ENCODE measurements at places on chromosomes 11 and 22. TPM values are rescaled to one million over a fixed set of nuclear protein-coding genes. Genes with fewer than 3 reads are reported as not detected.

The MMP7 gene
- not detected for total RNA-seq

The TYR gene
- not detected for total RNA-seq

The SMIM35 gene
- total RNA-seq: 0.55 TPM

- H3K4me3 ChIP-seq: no peak overlapping the region
- H3K36me3 ChIP-seq: no peaks in the 10 kb centered on the region
- no peaks in the 10 kb centered on the region for H3K4me1 ChIP-seq
Measured at GRCh38 chr11:134714021-134714656, 302.1 kb upstream of the B3GAT1 start.

DNA sequence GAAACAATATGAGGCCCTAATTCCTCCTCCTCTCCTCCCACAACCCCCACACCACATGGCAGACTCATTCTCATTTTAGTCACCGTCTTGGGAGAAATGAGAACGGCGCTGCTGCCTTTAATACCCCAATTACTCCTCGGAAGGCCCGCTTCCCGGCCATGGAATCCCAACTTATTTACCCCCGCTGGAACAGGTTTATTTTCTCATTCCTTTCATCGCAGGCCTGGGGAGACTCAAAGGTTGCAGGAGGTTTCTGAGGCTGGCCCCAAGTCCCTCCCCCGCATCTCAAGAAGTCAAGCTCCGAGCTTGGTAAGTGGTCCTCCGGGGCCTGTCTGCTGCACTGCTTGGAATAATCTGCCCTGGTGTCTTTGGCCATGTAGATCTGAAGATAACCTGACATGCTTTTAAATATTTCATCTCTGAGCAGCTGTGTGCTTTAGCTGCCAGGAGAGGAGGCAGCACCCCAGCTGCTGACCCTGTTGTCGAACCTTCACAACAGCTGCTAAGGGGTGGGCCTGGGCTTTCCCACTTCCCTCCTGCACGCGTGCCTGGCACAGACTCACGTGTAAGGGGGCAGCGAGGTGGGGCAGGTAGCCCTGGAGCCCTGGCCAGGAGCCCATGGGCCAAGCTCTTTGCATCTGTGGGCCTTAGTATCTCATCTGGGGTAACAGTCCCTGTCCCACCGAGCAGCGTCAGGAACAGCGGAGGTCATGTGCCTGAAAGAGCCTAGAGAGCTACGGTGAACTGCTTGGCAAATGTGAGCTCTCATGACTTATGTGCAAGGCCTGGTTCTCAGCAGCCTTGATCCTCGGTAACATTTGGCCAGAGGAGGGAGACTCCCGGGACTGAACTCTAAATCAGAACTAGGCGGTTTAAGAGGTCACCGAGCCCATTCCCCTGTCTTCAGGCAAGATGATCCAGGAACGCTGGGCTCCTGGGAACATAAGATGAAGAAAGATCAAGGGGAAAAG lies 164.6 kb downstream of the ST3GAL4 start:
- no peak overlapping the region for H3K27ac ChIP-seq
- no peak for DNase-seq
- no peaks in the 10 kb centered on the region for H3K27me3 ChIP-seq
- no peak overlapping the region for H3K4me3 ChIP-seq

DNA sequence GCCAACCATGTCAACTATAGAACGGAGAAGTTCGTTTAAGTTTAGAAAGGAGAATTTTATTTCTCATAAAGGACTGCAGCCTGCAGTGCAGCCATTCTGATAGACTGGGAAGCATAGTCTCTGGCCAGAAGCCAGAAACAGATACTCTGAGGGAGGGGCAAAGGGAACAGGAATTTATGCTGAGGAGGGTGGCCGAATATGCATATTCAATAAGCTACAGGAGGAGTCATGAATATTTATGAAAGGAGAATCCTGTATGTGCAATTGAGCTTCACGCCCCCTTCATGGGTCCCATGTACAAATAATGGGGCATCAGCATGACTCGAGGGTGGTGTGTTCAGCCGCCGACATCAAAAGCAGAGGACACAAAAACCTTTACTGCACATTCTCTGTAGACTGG lies 199.9 kb downstream of the CWF19L2 start:
- H3K27me3 ChIP-seq: no peaks in the 10 kb centered on the region
- H3K4me3 ChIP-seq: no peak overlapping the region
- H3K27ac ChIP-seq: no peak overlapping the region
- H3K4me1 ChIP-seq: no peaks in the 10 kb centered on the region

GRCh38 chr22:21922370-21923162 lies 30.1 kb downstream of the PPM1F start:
- H3K4me3 ChIP-seq: no peak overlapping the region
- H3K27me3 ChIP-seq: no peaks in the 10 kb centered on the region
- no peak overlapping the region for H3K27ac ChIP-seq
- H3K36me3 ChIP-seq: no peaks in the 10 kb centered on the region
- no peak for DNase-seq
- H3K4me1 ChIP-seq: no peaks in the 10 kb centered on the region

- no peak overlapping the region for H3K27ac ChIP-seq
- H3K4me3 ChIP-seq: no peak overlapping the region
- H3K36me3 ChIP-seq: no peaks in the 10 kb centered on the region
Measured at GRCh38 chr11:2768471-2769408, 68.9 kb upstream of the KCNQ1OT1 start.

DNA sequence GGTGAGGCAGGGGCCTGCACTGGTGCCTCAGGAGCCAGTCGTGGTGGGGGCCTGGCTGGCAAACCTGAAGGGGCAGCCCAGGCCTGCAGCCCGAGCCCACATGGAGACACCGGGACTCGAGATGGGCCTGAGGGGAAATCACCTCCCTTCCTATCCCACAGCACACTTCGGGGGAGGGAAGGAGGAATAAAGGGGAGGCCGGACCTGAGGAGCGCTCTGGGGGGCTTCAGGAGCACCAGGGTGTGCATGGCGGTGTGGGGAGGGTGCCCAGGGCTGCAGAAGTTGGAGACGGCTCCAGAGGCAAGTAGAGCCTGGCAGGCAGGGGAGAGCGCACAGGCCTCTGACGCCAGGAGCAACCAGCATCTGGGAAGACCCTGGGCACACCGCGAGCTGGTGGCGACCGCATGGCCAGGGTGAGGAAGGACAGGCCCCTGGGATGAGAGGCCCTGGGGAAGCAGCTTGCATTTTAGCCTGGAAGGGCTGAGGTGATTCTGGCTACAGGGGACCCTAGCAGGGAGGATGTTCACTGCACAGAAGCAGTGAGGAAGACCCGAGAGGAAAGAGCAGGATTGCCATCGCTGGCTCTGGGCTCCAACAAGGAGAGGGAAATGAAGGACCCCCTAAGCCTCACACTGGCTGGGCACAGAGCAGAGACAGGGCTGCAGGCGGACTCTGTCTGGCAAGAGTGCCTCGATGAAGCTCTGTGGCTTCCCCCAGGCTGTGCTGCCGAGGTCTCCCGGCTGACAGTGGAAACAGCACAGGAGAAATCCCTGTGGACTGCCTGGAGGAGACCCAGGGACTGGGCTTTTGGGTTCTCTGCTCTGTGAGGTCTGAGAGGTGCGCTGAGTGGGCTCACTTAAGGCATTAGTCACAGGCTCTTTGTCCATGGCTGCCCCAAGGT lies 457.7 kb downstream of the BRD1 start:
- no peaks in the 10 kb centered on the region for H3K4me1 ChIP-seq
- no peaks in the 10 kb centered on the region for H3K36me3 ChIP-seq
- DNase-seq: peak; percentile 4

DNA sequence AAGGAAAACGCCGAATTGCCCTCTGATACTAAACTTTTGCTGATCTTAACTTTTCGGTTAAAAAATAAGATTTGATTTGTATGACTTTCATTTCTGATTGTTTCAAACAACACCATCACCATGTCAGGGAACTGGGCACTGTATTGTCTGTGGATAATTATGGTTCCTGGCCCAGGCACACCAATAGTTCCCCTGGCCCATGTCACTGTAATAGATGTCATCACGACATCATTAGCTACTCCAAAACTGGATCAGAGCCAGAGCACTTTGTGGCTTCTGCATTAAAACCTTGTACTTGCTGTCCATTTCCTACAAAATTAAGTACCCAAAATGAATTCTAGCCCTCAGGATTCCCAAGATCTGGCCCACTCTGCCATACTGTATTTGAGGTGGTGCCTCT lies 119.5 kb upstream of the NARS2 start:
- no peak overlapping the region for H3K4me3 ChIP-seq
- no peak overlapping the region for H3K27ac ChIP-seq
- H3K36me3 ChIP-seq: no peaks in the 10 kb centered on the region
- no peaks in the 10 kb centered on the region for H3K4me1 ChIP-seq
- DNase-seq: no peak

DNA sequence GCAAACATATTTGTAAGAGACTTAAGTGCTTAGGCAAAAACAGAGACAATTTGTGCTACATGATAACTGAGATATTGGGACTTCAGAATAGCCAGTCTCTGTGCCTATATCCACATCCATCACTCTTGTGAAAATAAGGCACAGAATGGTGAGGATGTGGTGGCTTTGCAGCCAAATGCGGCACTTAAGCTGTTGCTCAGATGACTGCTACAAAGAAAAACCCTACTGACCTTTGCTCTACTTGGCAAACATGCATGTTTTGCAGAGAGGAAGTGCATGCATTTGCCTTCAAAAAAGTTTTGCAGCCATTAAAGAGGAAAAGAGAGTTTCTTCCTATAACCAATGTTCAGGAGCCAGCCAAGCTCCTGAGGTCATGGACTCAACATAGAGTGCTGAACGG lies 675.0 kb upstream of the KIRREL3 start:
- no peaks in the 10 kb centered on the region for H3K4me1 ChIP-seq
- no peaks in the 10 kb centered on the region for H3K36me3 ChIP-seq
- no peak overlapping the region for H3K4me3 ChIP-seq
- H3K27me3 ChIP-seq: no peaks in the 10 kb centered on the region
- H3K27ac ChIP-seq: no peak overlapping the region
- DNase-seq: no peak

DNA sequence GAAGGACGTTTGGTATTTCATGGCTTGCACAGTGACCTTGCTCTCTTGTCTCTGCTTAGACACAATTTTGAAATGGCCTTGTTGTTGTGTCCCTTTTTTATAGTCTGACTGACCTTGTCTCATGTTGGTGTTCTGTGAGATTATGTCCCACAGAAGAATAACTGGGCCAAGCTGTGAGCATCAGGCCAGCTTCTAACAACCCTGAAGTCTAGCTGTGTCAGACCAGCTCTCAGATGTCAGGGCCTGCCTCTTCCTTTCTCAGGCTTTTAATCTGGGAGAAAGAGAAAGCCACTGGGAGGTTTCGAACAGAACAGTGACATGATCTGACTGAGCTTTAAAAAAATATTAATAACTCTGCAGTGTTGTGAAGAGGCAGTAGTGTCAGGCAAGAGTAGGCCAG lies 2.0 kb upstream of the UEVLD start:
- H3K4me1 ChIP-seq: peaks cover 2% of the 10 kb centered on the region
- no peak for DNase-seq
- peak overlapping the region; percentile 24 for H3K27ac ChIP-seq

DNA sequence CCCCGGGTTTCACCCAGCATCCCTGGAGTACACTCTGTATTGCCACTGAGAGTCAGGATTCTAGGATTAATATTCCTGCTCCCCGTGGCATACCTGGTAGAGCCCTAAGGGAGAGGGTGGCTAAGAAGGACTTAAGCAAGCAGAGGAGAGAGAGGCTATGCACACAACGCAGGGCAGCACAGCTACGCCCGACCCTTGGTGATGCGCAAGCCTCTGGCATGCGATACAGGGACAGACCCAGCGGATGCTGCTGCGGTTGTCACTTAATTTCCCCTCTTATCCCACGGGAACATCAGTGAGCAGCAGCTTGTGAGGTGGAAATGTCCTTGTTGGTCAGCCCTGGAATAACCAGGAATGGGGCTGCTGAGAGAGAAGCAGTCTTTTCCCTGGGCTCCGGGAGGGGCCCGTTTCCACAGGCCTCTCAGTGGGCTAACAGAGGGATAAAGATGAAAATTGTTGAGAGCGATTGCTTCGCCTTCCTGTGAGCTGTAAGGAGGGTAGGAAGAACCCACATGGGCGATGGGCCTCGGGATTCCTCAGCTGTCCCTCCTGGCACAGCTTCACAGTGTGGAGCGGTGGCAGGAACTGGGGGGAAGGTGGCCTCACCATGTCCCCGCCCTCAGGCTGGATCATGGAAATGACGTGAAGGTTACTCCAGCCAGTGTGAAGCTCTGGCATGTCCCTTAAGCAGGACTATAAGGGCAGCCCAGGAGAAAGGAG lies 48.4 kb upstream of the RAB1B start:
- H3K27me3 ChIP-seq: no peaks in the 10 kb centered on the region
- DNase-seq: no peak
- peaks cover 31% of the 10 kb centered on the region for H3K36me3 ChIP-seq
- no peak overlapping the region for H3K4me3 ChIP-seq
- H3K27ac ChIP-seq: no peak overlapping the region

GRCh38 chr11:1669546-1670218 lies 27.3 kb upstream of the KRTAP5-6 start:
- no peak for DNase-seq
- H3K36me3 ChIP-seq: no peaks in the 10 kb centered on the region
- H3K27ac ChIP-seq: no peak overlapping the region

GRCh38 chr11:125517116-125517770 lies 21.2 kb upstream of the FEZ1 start:
- no peak for DNase-seq
- H3K27me3 ChIP-seq: no peaks in the 10 kb centered on the region
- peaks cover 39% of the 10 kb centered on the region for H3K4me1 ChIP-seq
- H3K4me3 ChIP-seq: no peak overlapping the region
- peaks cover 2% of the 10 kb centered on the region for H3K36me3 ChIP-seq
- H3K27ac ChIP-seq: no peak overlapping the region

Measured in activated CD4-positive, alpha-beta memory T cell treated with anti-CD3 and anti-CD28 coated beads, Interleukin-2, amount 10 ng/mL, durations not matched to agents 7 days and 5 days (primary cell).